ENCODE measurements at places on chromosomes 6 and 20. TPM values are rescaled to one million over a fixed set of nuclear protein-coding genes. Genes with fewer than 3 reads are reported as not detected.

ANKRD6 gene
- 1.3 TPM for total RNA-seq

KCNK17 gene
- total RNA-seq = not detected

FAM50B gene
- 6.0 TPM for total RNA-seq

SS18L1 gene
- 14.2 TPM for total RNA-seq

DIDO1 gene
- total RNA-seq = 47.5 TPM

SEMG1 gene
- total RNA-seq = not detected

PREX1 gene
- total RNA-seq = 23.8 TPM

BANF2 gene
- not detected for total RNA-seq

C20orf202 gene
- not detected for total RNA-seq

PPP1R3G gene
- total RNA-seq = 1.3 TPM

UST gene
- 9.0 TPM for total RNA-seq

DEFB124 gene
- total RNA-seq = not detected

MOG gene
- total RNA-seq = not detected

ELOVL5 gene
- 78.0 TPM for total RNA-seq

GRIK2 gene
- total RNA-seq = 20.6 TPM

ANGPT4 gene
- not detected for total RNA-seq

NKAIN4 gene
- total RNA-seq = not detected

APOM gene
- 0.43 TPM for total RNA-seq

PPDPF gene
- 78.0 TPM for total RNA-seq

SENP6 gene
- 93.1 TPM for total RNA-seq

RAET1L gene
- not detected for total RNA-seq

UNC5CL gene
- under 0.01 TPM for total RNA-seq

NRSN2 gene
- 73.1 TPM for total RNA-seq

SLC22A2 gene
- under 0.01 TPM for total RNA-seq

SALL4 gene
- total RNA-seq = 0.97 TPM

MCM8 gene
- total RNA-seq = 8.4 TPM

ABCF1 gene
- 30.9 TPM for total RNA-seq

GNAS-AS1 gene
- total RNA-seq = 0.64 TPM

PNLDC1 gene
- 0.32 TPM for total RNA-seq

COL9A3 gene
- total RNA-seq = under 0.01 TPM

SLC32A1 gene
- not detected for total RNA-seq

GINS1 gene
- 7.4 TPM for total RNA-seq

CPXM1 gene
- total RNA-seq = 10.8 TPM

MROH8 gene
- 2.6 TPM for total RNA-seq

FAM217A gene
- total RNA-seq = not detected

RFX6 gene
- not detected for total RNA-seq

NMBR gene
- total RNA-seq = not detected

SGK2 gene
- total RNA-seq = 0.64 TPM

SLCO4A1 gene
- total RNA-seq = 3.0 TPM

MATN4 gene
- total RNA-seq = not detected

MEP1A gene
- not detected for total RNA-seq

CLPSL2 gene
- total RNA-seq = not detected

RSPO3 gene
- 0.32 TPM for total RNA-seq

WFDC9 gene
- total RNA-seq = not detected
